Fibroblast of skin of right quadriceps (primary cell): ENCODE measurements at places on chromosomes 16 and 17.
A peak's percentile ranks its signal among the peaks of the same experiment; 100 is the strongest.

GRCh38 chr17:34703533-34703932 is 124.2 kb downstream of the TMEM132E start:
- peak; percentile 17 for DNase-seq

DNA sequence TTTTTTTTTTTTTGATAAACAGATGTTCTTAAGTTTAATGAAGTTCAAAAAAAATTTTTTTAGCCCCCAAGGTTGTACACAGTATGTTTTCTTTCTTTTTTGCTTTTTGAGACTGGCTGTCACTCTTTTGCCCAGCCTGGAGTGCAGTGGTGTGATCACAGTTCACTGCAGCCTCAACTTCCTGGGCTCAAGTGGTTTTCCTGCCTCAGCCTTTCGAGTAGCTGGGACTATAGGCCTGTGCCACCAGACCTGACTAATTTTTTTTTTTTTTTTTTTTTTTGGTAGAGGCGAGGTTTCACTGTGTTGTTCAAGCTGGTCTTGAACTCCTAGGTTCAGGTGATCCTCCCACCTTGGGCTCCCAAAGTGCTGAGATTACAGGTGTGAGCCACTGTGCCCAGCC is 12.8 kb downstream of the ITGAE start:
- DNase-seq, result no peak

GRCh38 chr16:88298181-88298832 is 84.5 kb upstream of the ZNF469 start:
- DNase-seq, result peak; percentile 33

- DNase-seq, result no peak
These were observed 717.8 kb downstream of the WWOX start for GRCh38 chr16:78817200-78817739.

DNA sequence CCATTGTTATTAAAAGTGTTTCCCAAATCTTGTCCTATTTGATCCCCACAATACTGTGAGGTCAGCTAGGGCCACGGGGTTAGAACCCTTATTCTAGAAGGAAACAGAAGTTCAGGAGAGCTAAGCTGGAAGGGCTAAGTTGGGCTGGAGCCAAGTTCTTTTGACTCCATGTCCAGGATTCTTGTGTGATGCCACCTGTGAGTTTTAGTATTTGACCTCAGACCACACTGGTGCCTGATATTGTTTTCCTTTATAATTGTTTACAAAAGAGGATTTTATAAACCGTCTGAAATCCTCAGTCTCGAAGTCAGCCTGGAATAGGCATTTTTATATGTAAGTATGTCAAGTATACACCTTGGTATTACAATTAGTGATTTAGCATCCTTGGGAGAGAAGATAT is 332.7 kb downstream of the CBLN1 start:
- no peak for DNase-seq

GRCh38 chr16:57304169-57305061 is 19.9 kb upstream of the PLLP start:
- peak; percentile 29 for DNase-seq

DNA sequence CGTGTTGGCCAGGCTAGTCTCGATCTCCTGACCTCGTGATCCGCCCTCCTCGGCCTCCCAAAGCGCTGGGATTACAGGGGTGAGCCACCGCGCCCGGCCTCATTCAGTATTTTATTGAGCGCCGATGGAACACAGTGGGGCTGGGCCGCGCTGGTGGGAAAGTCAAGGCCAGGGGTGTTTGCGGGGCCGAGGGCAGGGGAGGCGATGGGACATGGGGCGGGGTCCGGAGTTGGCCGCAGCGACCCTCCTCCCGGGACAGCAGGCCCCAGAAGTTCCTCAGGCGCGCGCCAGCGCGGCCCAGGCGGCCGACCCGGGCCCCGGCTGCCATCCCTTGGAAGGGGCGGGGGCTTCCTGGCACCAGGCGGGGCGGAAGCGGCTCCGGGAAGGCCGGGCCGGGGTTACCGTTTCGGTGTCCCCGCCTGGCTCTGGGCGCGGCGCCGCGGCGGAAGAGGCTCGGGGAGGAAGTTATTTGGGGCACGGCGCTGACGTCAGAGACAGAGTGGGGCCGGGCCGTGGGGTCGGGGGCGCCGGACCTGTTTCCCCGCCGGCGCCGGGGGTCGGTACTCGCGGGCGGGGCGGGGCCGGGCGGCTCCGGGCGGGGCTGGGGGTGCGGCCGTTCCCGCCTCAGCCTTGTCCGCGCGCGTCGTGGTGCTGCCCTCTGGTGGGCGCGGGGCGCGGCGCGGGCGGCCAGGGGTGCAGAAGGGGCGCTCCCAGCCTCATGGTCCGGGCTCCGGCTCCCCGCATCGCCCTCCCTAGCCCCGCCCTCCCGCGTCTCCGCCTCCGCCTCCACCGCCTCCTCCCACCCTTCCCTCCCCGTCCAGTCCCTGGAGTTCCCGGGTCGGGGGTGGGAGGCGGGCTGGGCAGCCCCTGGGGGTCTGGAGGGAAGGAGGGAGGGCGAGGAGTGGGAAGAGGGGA is 952 bp upstream of the PRSS27 start:
- peak; percentile 85 for DNase-seq

DNA sequence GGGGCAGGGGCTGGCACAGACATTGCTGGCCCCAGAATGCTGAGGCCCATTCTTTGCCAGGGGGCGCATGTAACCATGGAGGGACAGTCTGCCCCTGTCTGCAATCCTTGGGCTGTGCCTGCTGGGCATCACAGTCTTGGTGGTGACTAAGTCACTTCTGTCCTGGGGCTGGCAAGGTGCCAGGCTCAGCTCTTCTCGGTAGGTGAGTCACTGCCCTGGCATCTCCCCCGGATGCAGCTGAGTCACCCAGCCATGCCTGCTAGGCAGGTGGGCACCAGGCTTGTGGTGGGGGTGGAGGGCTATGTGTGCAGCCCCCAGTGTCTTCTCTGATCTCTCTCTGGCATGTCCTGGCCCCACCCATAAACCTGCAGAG is 5.6 kb downstream of the RARA start:
- DNase-seq, result peak; percentile 91

GRCh38 chr17:17494499-17494869 is 1.7 kb downstream of the RASD1 start:
- no peak for DNase-seq

DNA sequence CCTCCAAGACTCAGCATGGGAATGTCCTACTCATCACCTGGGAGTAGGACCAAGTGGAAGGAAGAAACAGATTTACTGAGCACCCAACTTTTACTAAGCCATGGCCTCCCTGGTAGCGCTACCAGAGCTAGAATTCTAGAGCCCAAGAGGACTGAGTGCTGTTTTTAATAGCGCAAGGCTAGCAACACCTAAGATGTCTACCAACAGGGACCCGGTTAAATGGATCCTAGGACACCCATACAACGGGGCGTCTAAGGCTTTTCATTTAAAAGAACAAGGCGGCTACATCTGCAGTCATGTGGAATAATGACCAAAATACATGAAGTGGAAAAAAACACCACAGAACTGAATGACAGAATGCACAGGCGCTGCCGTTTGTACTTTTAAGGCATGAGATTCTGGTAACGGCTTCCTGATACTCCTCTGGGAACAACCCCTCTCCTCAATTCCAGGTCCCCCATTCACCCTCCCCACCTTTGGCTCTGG is 5.1 kb downstream of the GGA2 start:
- no peak for DNase-seq

DNA sequence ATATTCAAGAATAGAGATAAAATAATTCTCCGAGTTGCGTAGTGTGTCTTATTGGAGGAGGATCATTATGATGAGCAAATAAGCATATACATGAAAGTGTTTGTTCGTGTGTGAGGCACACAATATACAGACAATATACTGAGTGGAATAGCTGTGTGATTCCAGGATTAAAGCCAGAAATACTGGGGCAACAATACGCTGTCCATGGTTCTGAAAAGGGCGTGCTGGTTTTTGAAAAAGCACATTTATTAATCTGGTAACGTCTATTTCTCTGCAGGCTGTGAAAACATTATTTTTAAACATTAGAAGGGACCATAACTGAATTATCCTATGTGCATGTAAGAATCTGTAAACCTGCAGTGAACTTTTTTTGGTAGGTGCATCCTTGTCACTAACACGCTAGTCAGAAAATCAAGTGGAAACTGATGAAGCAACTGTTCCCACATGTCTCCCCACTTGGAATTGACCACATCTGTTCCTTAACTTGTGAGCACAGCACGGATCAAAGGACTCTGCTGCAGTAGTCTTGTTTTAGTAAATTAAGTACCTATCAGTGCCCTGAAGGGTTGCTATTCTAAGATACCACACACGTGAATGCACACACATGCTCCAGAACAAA is 346.0 kb downstream of the GRIN2A start:
- peak; percentile 37 for DNase-seq

- DNase-seq, result no peak
These were observed 299.3 kb upstream of the XYLT1 start for GRCh38 chr16:17770104-17770503.

DNA sequence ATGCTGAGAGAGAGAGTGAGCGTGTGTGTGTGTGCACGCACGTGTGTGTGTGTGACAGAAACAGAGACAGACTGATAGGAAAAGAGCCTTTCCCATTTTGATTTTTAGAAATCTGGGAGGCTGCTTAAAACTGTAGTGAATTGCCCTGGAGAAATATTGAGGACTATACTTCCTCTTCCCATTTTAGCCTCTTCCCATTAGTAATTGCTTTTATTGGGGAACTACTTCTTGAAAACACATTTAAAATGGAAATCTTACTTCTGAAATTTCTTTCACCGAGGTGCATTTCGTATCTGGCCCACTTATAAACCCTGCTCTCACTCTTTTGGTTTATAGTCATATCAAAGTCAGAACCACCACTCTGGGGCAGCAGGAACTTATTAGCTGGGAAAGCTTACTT is 47.1 kb downstream of the NUP93 start:
- no peak for DNase-seq

DNA sequence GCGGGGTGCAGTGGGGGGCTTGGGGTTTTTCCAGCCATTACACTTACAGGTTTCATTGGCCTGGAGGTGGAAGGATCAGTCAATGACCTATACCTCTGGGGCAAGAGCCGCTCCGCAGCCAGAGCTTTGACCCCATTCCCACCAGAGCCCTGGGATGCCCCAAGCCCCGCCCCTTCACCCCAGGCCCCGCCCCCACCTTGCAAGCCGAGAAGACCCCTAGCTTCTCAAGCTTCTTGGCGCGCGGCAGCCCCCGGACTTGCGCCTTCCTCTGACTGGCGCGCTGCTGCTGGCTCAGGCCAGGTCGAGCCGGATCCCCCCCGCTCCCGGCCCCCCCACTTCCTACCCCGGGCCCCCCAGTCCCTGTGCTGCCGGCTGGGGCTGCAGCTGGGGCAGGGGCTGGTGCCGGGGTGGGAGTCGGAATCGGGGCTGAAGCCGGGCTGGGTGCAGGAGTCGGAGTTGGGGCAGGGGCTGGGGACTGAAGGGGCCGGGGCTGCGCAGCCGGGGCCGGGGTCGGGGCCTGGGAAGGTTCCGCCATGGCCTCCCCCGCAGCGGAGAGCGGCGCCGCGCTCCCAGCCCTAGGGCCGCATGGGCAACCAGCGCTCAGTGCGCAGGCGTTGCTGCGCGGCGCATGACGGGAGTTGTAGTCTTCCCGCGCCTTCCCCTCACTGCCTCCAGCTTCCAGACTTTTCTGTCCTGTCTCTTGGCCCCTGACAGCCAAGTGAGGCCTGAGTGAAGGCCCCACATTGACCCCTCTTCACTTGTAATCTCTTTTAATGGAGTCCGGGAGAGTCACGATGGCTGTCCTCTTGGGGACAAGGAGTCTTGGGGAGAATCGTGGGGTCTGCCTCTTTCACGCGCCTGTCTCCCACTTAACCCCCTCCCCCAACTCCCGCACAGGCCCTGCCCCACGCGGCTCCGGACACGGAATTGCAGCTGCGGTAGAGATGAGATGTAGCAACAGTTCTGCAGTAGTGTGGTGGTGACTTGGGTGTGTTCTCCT is at the start of gene KAT2A:
Gene KAT2A, minus strand, starts transcription at position 598 of the 1,000 bp plus-strand sequence. Its CDS starts 63 bp downstream, at position 535.
- peak; percentile 76 for DNase-seq

GRCh38 chr17:75652934-75653549 is 13.9 kb downstream of the RECQL5 start:
- DNase-seq, result peak; percentile 35

DNA sequence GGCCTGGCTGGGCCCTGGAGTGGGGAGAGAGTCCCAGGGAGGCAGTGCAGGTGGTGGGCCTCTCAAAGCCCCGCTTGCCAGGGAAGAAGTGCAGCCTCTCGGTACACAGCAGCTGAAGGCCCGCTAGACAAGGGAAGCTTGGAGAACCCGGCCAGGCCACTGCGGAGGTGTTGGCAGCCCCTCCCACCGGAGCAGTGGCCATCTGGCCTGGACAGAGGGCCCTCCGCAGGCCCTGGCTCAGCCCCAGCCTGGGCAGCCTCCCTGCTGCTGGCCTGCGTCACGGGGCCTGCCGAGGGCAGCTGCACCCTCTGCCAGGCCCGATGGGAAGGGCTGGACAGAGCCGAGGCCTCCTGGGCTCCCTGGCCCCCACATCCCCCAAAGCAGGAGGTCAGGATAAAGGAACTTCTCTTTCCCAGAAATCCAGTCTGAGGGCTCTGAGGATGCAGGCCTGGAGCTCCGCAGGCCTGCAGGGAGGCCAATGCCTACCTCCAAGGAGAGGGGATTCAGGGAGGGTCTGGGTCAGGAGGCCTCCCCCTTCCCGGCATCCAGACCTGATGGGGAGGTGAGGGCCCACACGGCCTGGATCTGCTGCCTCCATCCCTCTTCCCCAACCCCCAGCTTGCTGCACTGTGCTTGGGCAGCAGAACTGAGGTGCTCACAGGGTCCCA is 4.3 kb downstream of the SPPL2C start:
- DNase-seq, result no peak

- peak; percentile 94 for DNase-seq
These were observed at the start of gene CBX1 for GRCh38 chr17:48101012-48101720. TSS of gene CBX1 (minus strand) at chr17:48101478. CDS start at chr17:48077004, 24,474 bp downstream.

- no peak for DNase-seq
These were observed 2228.4 kb downstream of the TP53TG3F start for GRCh38 chr16:35687781-35688180.

- DNase-seq, result no peak
These were observed 71.0 kb downstream of the ARHGAP17 start for GRCh38 chr16:24944206-24944605.

DNA sequence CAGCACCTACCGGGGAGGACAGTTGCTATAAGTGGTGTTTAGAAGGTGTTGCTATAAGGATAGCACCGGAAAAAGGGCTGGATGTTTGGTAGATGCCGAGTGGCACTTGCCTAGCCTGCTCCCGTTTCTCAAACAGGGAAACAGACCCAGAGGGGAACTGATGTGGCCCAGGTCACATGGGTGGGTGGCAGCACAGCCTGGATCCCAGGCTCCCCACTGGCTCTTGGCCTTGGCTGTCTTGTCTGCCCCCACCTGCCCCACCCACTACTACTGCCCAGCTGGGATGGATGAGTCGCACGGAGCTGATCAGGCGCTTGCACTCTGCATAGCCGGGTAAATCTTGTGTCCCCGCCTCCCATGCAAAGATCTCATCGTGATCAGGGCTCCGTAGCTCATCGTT is 7.2 kb downstream of the SMTNL2 start:
- no peak for DNase-seq

DNA sequence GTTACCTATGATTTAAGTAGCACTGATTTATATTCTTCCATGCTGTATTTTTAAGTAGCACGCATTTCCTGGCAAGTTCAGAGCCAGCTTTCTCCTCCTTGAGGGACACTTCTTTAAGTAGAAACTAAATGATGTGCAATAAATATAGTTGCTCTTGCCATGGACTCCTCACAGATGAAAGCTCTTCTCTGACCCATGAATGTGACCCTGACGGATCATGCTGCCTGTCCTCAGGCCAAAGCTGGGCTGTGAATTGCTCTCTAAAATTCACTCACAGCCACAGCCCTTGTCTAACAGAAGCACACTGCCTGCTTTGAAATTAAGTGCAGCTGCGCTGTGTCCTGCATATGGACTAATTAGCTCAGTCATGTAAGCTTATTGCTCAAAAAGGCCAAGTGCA is 438.8 kb downstream of the PMP22 start:
- no peak for DNase-seq
